MG63 (cell line): ENCODE measurements at places on chromosomes 11 and 22. TPM values are rescaled to one million over a fixed set of nuclear protein-coding genes. Genes with fewer than 3 reads are reported as not detected.

GRCh38 chr22:36129486-36130388, 30.8 kb downstream of the APOL3 start:
- no peak for DNase-seq

GRCh38 chr11:70126494-70126893, 48.4 kb downstream of the ANO1 start:
- DNase-seq, result no peak

Gene MAP6
- not detected in 2 replicates for total RNA-seq

GRCh38 chr22:23401910-23402274, 178.2 kb downstream of the IGLL1 start:
- no peak for DNase-seq

GRCh38 chr11:38156495-38157146, 1558.6 kb upstream of the RAG2 start:
- no peak for DNase-seq

- no peak for DNase-seq
Observed at GRCh38 chr22:49240472-49240871, 587.2 kb downstream of the BRD1 start.

GRCh38 chr11:44904261-44905020, 46.2 kb downstream of the TP53I11 start:
- DNase-seq, result no peak

Gene PATE2
- 0.07 TPM in 1 of 2 replicates, not detected in the other for total RNA-seq

DNA sequence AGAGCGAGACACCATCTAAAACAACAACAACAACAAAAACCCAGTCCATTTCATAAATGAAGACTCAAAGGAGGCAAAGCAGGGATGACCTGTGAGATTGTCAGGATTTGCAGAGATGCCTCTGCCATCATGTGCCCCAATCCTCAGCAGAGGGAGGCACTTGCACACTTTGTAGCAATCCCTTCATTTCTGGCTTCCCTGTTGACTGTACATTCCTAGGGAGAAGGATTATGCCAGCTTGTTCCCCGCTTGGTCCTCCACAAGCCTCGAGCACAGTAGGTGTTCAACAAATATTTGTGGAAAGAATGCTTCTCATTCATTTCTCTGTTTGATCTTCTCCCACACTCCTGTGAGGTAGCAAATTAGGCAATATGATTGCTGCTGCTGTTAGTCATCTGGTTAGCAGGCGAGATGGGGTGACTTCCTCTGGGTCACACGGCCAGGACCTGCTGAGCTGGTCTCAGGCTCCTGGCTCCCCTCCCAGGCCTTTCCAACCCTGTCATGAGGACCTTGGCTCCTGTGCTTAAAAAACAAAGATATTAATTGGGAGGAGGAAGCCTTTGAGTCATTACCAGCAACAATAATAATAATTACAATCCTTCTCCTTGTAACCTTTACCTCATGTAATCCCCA, 34.1 kb downstream of the LIF start:
- peak; percentile 96 for DNase-seq

Gene SHANK2
- 0.49 and 18.6 TPM in 2 replicates for total RNA-seq

DNA sequence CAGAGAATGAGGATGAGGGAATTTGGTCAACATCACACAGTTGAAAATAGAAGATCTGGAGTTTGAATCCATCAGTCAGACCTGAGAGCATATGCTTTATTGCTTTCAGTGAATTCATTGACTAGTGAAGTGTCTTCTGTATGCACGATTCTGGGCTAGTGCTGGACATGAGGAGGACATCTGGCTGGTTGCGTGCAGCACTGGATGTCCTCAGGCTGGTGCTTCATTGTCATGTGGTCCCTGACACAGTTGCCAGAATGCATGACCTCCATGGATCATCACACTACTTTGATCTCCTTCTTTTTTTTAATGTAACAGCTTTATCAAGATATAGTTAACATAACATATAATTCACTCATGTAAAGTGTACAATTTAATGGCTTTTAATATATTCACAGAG, 44.5 kb upstream of the MMP7 start:
- no peak for DNase-seq

Gene MAPK8IP2
- 2.2 TPM in 1 of 2 replicates, not detected in the other for total RNA-seq

Gene SCGB1C1
- total RNA-seq, result not detected in 2 replicates

GRCh38 chr11:60743058-60743457, 13.6 kb upstream of the MS4A15 start:
- DNase-seq, result no peak

- peak; percentile 60 for DNase-seq
Observed at GRCh38 chr11:5600374-5600851, 4.0 kb downstream of the TRIM6 start.

GRCh38 chr11:127345819-127346459, 345.4 kb upstream of the KIRREL3 start:
- DNase-seq, result peak; percentile 15

DNA sequence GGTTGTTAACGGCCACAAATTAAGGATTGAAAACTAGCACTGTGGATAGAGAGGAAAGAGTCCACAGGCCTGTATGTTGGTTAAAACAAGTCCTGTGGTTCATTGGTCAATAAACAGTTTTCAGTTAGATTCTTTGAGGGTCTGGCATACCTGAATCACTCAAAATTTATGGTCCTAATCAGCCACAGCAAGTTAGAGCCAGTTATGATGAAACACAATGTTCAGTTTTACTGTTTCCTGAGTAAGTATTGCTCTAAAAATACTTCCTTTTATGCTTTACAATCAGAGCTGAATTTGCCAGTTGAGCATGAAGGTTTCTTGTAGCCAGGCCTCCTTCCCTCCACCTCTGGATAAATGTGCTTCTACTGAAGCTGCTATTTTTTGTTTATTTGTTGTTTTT, 12.9 kb upstream of the CAT start:
- no peak for DNase-seq

GRCh38 chr11:18365741-18366140, 28.6 kb upstream of the LDHA start:
- DNase-seq, result no peak

Gene SLC37A2
- total RNA-seq, result 0.07 and 0.79 TPM in 2 replicates

- DNase-seq, result no peak
Observed at GRCh38 chr22:30144391-30144790, 64.1 kb downstream of the HORMAD2 start.

Gene TSSK2
- not detected in 2 replicates for total RNA-seq

DNA sequence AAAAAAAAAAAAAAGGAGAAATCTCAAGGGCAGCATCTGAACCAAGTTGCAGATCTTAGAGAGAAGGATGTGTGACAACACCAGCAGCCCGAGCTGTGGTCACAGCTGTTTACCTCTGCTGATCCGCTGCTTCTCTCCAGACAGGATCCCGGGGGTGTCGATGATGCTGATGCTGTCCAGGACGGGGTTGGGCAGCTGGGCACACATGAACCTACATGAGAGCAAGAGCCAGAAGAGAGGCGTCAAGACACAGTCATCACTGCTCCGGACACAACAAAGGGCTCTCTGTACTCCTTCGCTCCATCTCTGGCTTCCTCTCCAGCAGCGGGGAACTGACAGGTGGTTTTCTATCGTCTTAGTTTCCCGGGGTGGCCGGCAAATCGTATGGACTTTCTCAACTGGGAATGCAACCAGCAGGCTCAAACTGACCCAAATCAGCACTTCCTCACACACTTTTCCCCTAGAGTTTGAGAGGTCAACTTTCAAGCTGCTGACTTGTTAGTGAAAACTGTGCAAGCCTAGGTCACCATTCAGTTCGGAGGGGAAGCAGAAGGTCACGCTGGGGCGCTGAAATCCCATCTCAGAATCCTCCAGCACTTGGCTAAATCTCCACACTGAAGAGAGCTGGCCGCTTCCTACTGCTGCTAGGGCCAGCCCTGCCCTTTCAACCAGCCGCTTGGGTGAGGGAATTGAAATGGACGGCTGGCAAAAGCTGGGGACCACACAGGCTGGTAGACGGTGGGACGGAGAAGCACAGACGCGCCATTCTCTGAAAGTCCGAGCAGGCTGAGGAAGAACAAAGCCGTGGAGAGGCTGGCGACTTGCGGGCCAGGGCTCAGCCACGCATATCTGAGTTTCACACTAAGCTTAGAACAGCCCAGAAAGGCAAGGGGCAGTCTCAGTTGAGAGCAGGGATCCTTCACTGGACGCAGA, 3.8 kb downstream of the EHD1 start:
- no peak for DNase-seq

- no peak for DNase-seq
Observed at GRCh38 chr11:127679816-127680545, 679.4 kb upstream of the KIRREL3 start.

DNA sequence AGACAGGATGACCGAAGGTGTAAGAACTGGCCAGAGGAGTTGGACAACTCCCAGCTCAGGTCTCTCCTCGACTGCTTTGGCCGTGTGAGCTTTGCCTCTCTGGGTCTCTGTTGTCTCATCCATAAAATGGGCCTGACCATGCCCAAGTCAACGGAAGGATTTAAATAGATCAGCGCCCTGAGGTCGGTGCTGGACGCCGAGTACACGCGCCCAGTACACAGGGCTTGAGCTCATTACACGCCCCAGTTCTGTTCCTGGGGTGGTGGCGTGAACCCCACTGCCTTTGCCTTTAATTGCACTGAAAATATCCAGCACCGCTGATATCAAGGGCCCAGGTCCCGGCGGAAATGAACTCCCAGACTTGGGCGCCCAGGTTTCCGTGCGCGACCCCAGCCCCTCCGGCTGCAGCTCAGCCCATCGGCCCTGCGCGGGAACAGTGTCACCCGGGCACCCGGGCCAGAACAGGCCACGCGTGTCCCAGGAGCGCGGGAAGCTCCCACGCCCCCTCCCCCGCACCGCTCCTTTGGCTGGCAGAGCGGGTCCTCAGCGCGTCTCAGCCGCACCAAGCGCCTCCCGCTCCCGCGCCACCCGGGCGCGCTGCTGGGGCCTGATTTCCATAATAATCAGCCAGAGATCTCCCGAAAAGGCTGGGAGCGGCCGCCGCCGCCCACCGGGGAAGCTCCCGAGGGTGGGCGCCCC, 42.2 kb downstream of the CYTH4 start:
- DNase-seq, result no peak

Gene PLXNB2
- 65.6 and 80.7 TPM in 2 replicates for total RNA-seq

Gene SNX32
- 0.43 TPM in 1 of 2 replicates, not detected in the other for total RNA-seq

Gene HIKESHI
- total RNA-seq, result 85.1 and 88.4 TPM in 2 replicates

- no peak for DNase-seq
Observed at GRCh38 chr11:12599408-12600143, 74.6 kb upstream of the TEAD1 start.

Gene FDXACB1
- 2.3 and 2.5 TPM in 2 replicates for total RNA-seq

Gene RNASEH2C
- total RNA-seq, result 28.2 and 73.1 TPM in 2 replicates

Gene ARHGAP42
- 1.4 and 2.0 TPM in 2 replicates for total RNA-seq
